Adrenal gland (tissue), 19 donors: ENCODE measurements at places on chromosomes 12 and 14.

DNA sequence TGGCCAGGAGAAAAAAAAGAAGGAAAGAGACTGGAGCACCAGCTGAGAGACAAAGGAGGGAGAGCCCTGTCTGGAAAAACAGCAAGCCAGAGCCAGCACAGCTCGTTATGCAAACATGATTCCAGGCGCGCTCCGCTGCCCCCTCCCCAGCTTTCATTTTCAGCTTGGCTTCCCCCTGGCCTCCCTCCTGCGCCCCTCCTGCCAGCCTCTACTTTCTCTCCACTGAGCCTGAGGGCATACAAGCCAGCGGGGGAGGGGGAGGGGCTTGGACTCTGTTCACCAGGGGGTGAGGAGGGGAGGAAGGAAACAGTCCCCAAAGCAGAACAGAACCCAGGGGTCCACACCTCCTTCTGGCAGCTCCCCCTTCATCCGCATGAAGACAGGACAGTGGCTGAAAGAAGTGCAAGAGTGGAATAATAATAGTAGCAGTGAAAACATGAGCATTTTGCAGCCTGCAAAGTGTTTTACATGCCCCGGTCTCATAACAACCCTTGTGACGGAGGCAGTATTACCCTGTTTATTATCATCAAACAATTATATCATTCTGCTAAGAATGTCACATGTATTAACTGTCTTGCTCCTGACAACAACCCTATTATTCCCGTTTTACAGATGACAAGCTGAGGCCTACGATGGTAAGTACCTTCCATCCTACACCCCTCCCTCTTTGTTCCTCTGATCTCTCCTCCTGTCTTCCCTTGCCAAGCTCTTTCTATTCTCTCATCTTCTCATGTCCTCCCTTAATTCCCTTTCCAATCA, 24.2 kb downstream of the SMUG1 start:
- H3K4me1 ChIP-seq, result no peaks in the 10 kb centered on the region
- no peak overlapping the region for H3K27ac ChIP-seq

DNA sequence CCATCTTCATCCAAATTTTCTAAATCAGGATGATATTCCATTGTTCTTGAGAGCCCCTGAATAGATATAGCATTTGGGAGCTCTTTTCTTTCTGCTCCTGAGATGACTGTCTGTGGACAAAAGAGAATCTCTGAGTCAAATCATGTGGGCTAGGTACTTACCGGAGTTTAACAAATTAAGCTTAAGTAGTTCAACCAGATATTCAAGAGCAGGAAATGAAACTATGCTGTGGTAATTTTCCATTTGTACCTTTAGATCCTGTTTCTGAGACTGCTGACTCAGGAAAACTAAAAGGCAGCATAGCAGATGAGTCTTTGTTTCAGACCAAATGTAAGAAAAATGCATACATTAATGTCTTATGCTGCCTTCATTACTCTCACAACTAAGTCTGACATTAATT, at the start of gene CLEC7A:
Gene CLEC7A, minus strand, starts transcription at position 158 of the 400 bp plus-strand sequence. Its CDS starts 117 bp downstream, at position 41.
- H3K4me1 ChIP-seq, result no peaks in the 10 kb centered on the region
- DNase-seq, result no peak
- H3K4me3 ChIP-seq, result peak within 1 kb of the TSS; percentile 39
- no peaks in the 10 kb centered on the region for H3K36me3 ChIP-seq
- no peak within 1 kb of the TSS for H3K27ac ChIP-seq

DNA sequence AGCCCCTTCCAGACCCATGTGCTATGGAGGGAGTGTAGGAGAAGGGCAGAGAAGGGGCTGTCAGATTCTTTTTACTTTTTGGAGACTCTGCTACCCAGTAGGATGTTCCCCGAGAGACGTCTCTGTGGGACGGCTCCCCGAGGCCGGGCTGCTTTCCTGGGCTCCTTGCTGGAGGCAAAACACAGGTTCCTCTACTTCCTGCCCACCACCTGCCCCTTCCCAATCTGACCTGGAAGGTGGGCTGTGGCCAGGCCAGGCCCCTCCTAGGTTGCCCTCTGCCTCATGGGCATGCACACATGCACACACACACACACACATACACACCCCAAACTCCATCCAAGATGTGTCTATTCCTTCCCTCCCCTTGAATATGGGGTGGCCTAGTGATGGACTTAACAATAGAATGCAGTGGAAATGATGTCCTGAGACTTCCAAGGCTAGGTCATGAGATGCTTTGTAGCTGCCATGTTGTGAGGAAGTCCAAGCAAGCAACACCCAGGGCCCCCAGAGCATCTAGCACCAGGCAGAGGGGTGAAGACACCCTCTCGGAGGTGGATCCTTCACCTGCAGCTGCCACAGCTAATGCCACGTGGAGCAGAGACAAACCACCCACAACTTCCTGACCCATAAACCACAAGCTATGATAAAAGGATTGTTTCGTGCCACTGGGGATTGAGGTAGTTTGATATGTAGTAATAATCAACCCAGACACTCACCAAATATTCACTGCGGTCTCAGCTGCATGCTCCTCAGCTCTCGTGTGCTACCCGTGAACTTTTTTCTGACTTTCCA, 1.6 kb upstream of the ASB2 start:
- DNase-seq, result no peak
- H3K4me3 ChIP-seq, result no peak overlapping the region
- H3K27me3 ChIP-seq, result no peaks in the 10 kb centered on the region
- no peaks in the 10 kb centered on the region for H3K36me3 ChIP-seq

GRCh38 chr12:68786929-68787328, 21.0 kb upstream of the MDM2 start:
- no peaks in the 10 kb centered on the region for H3K27me3 ChIP-seq
- peaks cover 47% of the 10 kb centered on the region for H3K4me1 ChIP-seq
- H3K4me3 ChIP-seq, result no peak overlapping the region
- H3K36me3 ChIP-seq, result no peaks in the 10 kb centered on the region
- peak overlapping the region; percentile 61 for H3K27ac ChIP-seq

- no peaks in the 10 kb centered on the region for H3K36me3 ChIP-seq
- H3K27me3 ChIP-seq, result no peaks in the 10 kb centered on the region
- DNase-seq, result no peak
- H3K27ac ChIP-seq, result no peak overlapping the region
Measured at GRCh38 chr12:5619628-5620027, 187.7 kb downstream of the NTF3 start.

DNA sequence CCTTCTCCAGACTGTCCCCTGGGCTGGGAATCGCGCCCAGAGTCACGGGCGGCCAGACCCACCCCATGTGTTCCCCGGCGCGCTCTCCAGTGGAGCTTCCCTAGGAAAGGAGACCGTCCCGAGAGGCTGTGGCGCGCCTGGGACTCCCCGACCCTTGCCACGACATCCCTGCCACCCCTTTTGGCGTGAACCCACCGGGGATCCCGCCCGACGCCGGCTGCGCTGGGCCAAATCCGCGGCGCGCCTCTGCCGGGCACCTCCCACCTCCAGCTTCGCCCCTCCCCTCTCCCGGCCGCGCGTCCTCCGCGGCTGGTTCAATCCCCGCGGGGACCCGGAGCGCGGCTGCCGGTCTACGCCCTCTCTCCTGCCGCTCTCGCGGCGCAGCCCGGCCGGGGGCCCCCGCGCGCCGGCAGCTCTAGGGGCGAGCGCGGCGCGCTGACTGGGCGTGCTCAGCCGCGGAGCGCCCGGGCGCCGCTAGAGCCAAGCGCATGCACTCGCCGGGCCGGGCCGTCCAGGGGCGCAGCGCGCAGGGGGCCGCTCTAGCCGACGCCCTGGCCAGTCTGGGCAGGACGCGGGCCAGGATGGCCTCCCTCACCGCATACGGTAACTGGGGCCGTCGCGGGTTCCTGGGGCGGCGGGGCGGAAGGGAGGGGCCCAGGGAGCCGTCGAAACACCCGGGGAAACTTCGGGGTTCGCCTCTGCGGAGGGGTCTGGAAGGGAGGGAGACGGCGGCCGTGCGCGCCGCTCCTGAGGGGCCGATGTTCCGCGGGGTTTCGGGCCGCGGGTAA, 77.4 kb upstream of the ANO4 start:
- H3K4me1 ChIP-seq, result no peaks in the 10 kb centered on the region
- no peak for DNase-seq
- H3K27me3 ChIP-seq, result peaks cover 38% of the 10 kb centered on the region
- no peaks in the 10 kb centered on the region for H3K36me3 ChIP-seq
- no peak overlapping the region for H3K27ac ChIP-seq

GRCh38 chr14:52755607-52756316, 25.8 kb downstream of the STYX start:
- H3K36me3 ChIP-seq, result no peaks in the 10 kb centered on the region
- H3K27ac ChIP-seq, result no peak overlapping the region
- H3K27me3 ChIP-seq, result no peaks in the 10 kb centered on the region
- DNase-seq, result no peak
- H3K4me3 ChIP-seq, result no peak overlapping the region
- no peaks in the 10 kb centered on the region for H3K4me1 ChIP-seq
